Smooth muscle cell of the pulmonary artery (primary cell): ENCODE measurements at places on chromosomes 16 and 17. TPM values are rescaled to one million over a fixed set of nuclear protein-coding genes. Genes with fewer than 3 reads are reported as not detected.

Gene ATF7IP2
- total RNA-seq = 2.8 and 4.6 TPM in 2 replicates

Gene TEKT3
- 0.20 and 0.91 TPM in 2 replicates for total RNA-seq

Gene APPBP2
- 36.0 and 42.9 TPM in 2 replicates for total RNA-seq

Gene ZG16
- total RNA-seq = not detected in 2 replicates

Gene CDRT15
- total RNA-seq = not detected in 2 replicates

Gene FBXW10
- total RNA-seq = 0.03 TPM in 1 of 2 replicates, not detected in the other

Gene ACBD4
- total RNA-seq = 5.3 and 10.1 TPM in 2 replicates

Gene RASD1
- total RNA-seq = 0.53 and 2.3 TPM in 2 replicates

Gene AXIN2
- 1.9 and 5.0 TPM in 2 replicates for total RNA-seq

Gene HSD11B2
- 0.20 TPM in 1 of 2 replicates, not detected in the other for total RNA-seq

Gene CCL2
- total RNA-seq = 163 and 208 TPM in 2 replicates

Gene MYH3
- 0.91 and 1.3 TPM in 2 replicates for total RNA-seq

Gene TLCD2
- total RNA-seq = 3.8 and 4.8 TPM in 2 replicates

Gene TBC1D3G
- total RNA-seq = 0.07 TPM in 1 of 2 replicates, not detected in the other

Gene ABCA10
- 1.3 and 4.0 TPM in 2 replicates for total RNA-seq

Gene CNTD1
- 0.07 and 0.36 TPM in 2 replicates for total RNA-seq

Gene ANKRD11
- 61.8 and 93.9 TPM in 2 replicates for total RNA-seq

Gene SLC13A2
- total RNA-seq = not detected in 2 replicates

Gene ATXN2L
- 54.0 and 66.5 TPM in 2 replicates for total RNA-seq

Gene CCL8
- 0.20 and 0.26 TPM in 2 replicates for total RNA-seq

Gene PPP1R27
- not detected in 2 replicates for total RNA-seq

Gene SEZ6L2
- 65.5 and 78.6 TPM in 2 replicates for total RNA-seq

Gene PTGES3L
- 0.07 and 0.23 TPM in 2 replicates for total RNA-seq

Gene SERPINF2
- 0.20 and 0.63 TPM in 2 replicates for total RNA-seq

Gene ANKS4B
- total RNA-seq = not detected in 2 replicates

Gene CD300LB
- not detected in 2 replicates for total RNA-seq

Gene KCNJ2
- 2.9 and 5.2 TPM in 2 replicates for total RNA-seq

Gene PPM1D
- total RNA-seq = 7.8 and 8.4 TPM in 2 replicates
